Fibroblast of pulmonary artery (primary cell): ENCODE measurements at places on chromosomes 6 and 20.
A peak's percentile ranks its signal among the peaks of the same experiment; 100 is the strongest.

- no peak for DNase-seq
Measured at GRCh38 chr6:10407674-10408054, 7.2 kb downstream of the TFAP2A start.

GRCh38 chr6:147905711-147906110 is 397.2 kb downstream of the SAMD5 start:
- DNase-seq, result no peak

DNA sequence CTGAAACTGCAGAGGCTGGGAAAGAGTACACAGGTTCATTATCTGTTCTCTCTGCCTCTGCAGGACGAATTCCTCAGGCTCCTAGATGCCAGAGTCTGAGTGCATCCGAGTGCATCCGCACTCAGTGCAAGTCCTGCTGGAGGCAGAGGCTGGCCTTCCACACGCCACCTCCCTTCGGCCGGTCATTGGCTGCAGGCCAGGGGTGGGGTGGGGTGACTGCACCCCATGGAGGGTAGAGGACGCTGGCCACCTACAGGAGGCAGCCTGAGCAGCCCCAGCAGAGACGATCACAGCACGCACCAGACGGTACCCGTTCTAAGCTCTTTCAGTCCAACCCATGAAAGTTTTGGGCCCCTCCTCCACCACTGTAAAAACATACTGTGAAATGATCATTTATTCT is 11.7 kb downstream of the SFT2D1 start:
- DNase-seq, result peak; percentile 42

GRCh38 chr20:48843057-48843806 is 15.4 kb upstream of the PREX1 start:
- DNase-seq, result no peak

GRCh38 chr20:62466072-62466760 is 9.6 kb downstream of the GATA5 start:
- no peak for DNase-seq

- DNase-seq, result no peak
Measured at GRCh38 chr6:52077961-52078625, 9.3 kb downstream of the PKHD1 start.
